Dermis blood vessel endothelial cell (primary cell): ENCODE measurements at places on chromosomes 13 and 19.
A peak's percentile ranks its signal among the peaks of the same experiment; 100 is the strongest.

GRCh38 chr13:40344270-40345148 lies 321.9 kb downstream of the FOXO1 start:
- no peak for DNase-seq

- DNase-seq: no peak
Measured at GRCh38 chr19:19480688-19481087, 34.7 kb downstream of the TSSK6 start.

DNA sequence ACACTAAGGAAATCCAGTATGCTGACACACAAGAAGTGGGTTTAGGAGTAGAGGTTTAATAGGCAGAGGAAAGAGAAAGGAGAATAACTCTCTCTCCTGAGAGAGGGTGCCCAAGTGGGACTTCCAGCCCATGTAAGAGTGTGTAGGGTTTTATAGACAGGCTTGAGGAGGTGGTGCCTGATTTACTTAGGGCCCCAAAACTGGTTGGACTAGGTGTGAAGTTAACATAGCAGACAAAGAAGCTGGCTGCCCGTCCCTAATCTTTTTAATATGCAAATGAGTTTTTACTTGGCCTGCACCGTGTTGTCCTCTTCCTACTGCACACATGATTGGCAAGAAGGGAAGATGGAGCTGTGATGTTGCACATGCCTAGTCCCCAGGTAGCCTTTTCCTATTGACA lies 752.5 kb upstream of the SLITRK5 start:
- DNase-seq: no peak

- DNase-seq: no peak
Measured at GRCh38 chr13:84959818-84960217, 839.4 kb downstream of the SLITRK6 start.

DNA sequence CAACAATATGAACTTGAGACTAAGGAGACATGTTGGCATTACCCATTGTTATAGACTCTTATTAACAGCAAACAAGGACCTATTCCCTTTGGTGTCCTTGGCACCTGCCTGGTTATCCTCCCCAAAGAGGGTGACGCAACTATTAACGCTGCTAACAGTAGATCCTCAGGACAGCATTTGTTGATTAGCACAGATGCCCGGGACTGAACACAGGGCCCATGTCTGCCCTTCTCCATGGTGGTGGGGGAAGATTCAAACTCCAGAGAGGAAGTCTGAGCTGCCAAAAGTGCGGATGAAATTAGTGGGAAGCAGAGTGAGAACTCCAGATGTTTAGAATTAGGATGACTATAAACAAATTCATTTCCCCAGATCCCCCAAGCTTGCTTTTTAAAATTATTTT lies 101.2 kb upstream of the RAP2A start:
- no peak for DNase-seq

DNA sequence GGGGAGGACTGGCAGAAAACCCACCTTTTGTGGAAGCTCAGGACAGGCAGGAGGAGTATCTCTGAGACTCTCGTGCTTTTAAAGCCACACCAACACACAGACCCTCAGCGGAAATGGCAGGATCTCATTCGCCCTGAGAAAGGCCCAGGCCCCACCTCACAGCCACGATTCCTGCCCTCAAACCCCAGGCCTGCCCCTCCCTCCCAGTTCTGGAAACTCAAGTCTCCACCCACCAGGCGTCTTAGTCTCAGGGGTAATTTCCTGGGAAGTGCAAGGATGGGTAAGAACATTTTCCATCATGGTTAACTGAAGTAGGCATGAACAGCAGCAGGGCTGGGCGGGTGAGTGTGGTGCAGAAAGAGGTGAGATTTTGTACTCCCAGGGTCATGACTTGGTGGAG lies 8.0 kb upstream of the PDE4C start:
- no peak for DNase-seq

DNA sequence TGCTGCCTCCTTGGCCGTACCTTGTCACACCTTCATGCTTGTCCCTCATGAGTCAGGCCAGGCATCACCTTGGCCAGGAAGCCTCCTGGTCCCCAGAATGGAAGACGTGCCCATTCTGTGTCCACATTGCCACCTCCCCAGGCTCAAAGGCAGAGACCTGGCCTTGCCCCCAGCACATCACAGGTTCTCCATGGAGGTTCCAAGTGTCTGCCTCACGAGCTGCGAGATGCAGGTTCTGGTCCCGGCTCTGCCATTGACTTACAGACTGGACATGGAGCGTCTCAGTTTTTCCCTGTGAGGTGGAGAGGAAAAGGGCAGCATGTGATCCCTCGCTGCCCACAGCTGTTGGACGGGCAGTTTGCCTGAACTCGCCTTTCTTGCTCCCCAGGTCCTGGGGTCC lies 9.1 kb upstream of the SLC7A10 start:
- DNase-seq: no peak

GRCh38 chr19:55232286-55232602 lies 3.7 kb upstream of the TMEM86B start:
- no peak for DNase-seq

DNA sequence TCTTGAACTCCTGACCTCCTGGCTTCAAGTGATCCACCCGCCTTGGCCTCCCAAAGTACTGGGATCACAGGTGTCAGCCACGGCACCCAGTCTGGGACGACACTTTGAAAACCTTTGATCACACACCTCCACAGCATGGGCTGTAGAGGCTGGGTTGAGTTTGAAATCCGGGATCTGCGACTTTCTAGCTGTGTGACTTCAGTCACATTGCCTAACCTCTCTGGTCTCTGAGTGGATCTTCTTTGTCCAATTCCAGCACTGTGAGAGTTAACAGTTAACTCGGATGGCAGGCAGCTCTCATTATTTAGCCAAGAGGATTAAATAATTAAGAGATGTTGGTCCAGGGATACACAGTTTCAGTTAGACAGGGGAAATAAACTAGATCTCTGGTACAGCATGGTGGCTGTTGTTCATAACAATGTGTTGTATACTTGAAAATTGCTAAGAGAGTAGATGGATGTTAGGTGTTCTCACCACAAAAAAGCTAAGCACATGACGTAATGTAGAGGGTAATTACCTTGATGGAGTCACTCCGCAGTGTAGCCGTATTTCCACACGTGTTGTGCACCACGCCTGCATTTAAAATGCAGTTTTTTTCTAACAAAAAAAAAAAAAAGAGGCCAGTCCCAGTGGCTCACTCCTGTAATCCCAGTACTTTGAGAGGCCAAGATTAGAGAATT lies 1.9 kb downstream of the GALP start:
- no peak for DNase-seq

- peak; percentile 19 for DNase-seq
Measured at GRCh38 chr19:17686592-17687024, 1.5 kb downstream of the UNC13A start.

- DNase-seq: no peak
Measured at GRCh38 chr13:45224176-45224575, 23.3 kb upstream of the KCTD4 start.

DNA sequence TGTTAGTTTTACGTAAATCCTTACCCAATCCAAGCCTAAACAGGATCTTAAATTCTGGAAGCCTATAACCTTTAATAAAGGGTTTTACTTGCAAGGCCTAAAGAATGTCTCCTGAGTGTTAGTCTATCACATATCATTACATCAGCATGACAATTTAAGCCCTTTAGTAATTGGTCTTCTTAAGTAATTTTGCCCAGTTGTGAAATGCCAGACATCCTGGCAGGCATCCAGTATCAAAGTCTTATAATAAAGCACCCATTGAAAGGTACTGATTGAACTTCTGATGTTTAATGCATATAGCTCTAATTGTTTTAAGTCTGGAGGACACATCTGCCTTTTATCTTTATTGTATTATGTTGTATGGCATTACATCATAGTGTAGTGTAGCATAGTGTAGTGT lies 1078.9 kb downstream of the SLITRK1 start:
- DNase-seq: no peak

GRCh38 chr13:42086582-42086981 lies 38.1 kb downstream of the DGKH start:
- DNase-seq: no peak

DNA sequence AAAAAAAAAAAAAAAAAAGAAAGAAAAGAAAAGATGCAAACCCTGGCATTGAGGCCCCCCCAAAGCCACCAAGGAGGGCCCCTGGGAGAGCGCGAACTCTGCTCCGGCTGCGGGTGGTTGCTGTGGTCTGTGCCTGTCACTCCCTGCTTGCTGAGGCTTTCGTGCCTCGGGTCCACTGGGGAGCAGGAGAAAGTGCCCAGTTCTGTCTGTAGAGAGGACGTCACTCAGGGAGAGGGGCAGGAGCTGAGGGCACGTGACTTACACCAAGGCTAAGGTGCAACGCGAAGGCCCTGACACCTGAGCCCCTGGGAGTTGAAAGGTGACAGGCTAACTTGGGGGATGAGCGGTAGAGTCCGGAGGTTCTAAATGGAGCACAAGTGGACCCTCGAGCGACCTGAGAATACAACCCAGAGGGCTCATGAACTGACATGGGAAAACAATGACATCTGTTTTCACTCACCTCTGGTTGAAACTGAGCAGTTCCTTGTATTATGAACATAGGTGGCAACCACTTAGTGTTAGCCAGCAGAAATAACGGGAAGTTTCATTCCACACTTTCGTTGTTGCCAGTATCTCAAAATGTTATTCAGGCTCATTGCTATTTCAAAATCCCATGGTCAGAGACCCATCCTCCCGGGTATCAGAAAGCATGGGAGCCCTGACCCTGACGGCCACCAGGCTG lies 69.2 kb upstream of the TM9SF2 start:
- DNase-seq: no peak

DNA sequence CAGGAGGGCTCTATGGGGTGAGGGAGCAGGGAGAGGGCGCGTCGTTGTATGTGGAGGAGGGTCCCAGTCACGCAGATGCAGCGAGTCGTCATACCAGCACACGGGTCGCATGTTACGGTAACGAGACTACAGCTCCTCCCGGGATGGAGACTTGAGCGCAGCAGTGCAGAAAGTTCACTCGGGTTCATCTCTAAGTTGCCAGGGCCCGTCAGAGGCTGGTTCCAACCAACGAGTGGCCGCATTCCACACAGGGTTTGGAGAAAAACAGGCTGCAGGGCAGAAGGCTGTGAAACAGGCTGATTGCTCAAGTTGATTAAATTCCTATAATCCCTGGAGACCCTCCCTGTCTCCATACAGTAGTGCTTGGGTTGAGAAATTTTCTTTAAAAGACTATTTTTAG lies 21.9 kb upstream of the TTYH1 start:
- no peak for DNase-seq

GRCh38 chr13:75326173-75327134 lies 155.5 kb downstream of the TBC1D4 start:
- peak; percentile 89 for DNase-seq

GRCh38 chr19:2112516-2113320 lies 16.0 kb downstream of the IZUMO4 start:
- DNase-seq: no peak
